ENCODE measurements at places on chromosomes 3 and 15.

- DNase-seq: no peak
Measured at GRCh38 chr3:23435318-23435717, 232.2 kb downstream of the UBE2E2 start.

DNA sequence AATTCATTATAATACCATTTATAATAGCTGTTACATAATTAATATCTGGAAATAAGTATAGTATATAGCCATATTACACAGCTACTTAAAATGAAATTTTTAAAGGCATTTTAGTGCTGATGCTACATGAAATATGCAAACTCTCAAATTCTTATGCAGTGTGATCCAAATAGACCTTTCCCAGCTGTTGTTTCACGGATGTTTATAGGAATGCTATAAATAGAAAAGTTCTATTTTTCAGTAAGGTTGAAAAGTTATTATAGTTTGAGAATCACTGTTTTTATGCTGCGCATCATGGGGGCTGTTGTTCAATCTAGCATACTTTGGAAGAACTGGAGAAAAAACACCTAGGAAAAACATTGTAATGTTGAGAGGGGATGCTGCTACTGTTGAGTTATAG, 147.7 kb upstream of the TRIM42 start:
- no peak for DNase-seq

GRCh38 chr3:48466386-48467109, 20.0 kb downstream of the ATRIP start:
- peak; percentile 16 for DNase-seq

GRCh38 chr3:114566767-114567166, 272.9 kb downstream of the TIGIT start:
- no peak for DNase-seq

DNA sequence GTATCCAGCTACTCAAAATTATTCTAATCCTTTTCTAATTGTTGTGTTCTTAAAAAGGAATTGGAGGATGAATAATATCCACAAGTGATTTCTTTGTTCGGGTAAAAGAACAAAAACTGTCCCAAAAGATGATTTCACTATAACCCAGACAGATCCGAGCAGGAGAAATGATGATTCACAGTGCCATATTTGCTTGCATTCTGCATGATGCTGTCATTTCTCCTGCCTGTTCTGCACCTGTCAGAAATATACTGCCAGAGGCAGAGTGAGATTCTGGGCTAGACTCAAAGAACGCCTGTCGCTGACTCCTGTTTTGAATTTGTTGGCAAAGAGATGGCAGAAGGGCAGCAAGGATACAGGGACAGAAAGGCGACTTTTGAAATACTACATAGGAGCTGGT, 34.7 kb upstream of the SLC24A5 start:
- DNase-seq: no peak

GRCh38 chr15:100005715-100006114, 272.5 kb upstream of the LYSMD4 start:
- DNase-seq: no peak

DNA sequence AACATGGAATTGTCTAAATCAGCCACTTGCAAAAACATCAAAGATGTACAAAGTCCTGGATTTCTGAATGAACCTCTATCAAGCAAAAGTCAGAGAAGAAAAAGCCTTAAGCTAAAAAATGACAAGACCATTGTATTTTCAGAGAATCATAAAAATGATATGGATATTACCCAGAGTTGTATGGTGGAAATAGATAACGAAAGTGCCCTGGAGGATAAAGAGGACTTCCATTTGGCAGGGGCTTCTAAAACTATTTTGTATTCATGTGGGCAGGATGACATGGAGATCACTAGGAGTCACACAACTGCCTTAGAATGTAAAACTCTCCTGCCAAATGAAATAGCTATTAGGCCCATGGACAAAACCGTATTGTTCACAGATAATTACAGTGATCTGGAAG, 29.3 kb downstream of the KNL1 start:
- no peak for DNase-seq

- DNase-seq: peak; percentile 6
Measured at GRCh38 chr15:80480171-80480811, 76.1 kb downstream of the ARNT2 start.

DNA sequence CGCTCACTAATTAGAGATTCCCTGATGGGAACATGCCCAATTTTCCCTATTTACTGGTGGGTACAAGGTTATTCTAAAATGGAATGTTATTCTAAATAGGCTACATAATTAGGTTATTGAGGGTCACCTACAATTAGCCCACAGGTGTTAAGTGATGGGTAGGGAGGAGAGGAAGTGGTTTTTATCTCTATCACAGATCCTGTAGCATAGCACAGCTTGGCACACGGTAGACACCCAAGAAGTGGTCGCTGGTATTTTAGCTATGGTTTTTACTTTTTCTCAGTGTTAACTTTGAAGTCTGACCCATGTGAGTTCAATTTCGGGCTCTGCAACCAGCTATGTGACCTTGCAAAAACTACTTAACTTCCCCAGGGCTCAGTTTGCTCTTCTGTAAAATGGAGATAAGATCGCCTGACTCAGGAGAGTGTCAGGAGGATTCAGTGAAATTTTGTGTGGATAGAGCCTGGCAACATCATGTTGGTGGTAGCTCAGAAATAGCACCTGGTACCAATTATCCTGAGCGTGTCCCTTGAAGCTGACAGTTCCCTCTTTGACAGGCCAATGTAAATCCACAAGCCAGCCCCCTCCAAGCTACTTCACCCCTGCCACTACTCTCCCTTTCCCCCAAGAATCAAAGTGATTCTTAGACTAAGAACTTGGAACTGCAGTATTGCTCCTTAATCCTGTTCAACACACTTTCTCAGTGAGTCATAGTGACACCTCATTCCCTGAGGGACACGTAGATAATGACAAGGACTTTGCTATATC, 8.7 kb upstream of the LMCD1 start:
- peak; percentile 58 for DNase-seq

GRCh38 chr3:160400030-160400701, 716 bp downstream of the SMC4 start:
- DNase-seq: peak; percentile 43

- peak; percentile 15 for DNase-seq
Measured at GRCh38 chr3:50503504-50504342, at the start of gene CACNA2D2. Gene CACNA2D2 (minus strand): TSS chr3:50503634. CDS start chr3:50503423, 211 bp downstream.

DNA sequence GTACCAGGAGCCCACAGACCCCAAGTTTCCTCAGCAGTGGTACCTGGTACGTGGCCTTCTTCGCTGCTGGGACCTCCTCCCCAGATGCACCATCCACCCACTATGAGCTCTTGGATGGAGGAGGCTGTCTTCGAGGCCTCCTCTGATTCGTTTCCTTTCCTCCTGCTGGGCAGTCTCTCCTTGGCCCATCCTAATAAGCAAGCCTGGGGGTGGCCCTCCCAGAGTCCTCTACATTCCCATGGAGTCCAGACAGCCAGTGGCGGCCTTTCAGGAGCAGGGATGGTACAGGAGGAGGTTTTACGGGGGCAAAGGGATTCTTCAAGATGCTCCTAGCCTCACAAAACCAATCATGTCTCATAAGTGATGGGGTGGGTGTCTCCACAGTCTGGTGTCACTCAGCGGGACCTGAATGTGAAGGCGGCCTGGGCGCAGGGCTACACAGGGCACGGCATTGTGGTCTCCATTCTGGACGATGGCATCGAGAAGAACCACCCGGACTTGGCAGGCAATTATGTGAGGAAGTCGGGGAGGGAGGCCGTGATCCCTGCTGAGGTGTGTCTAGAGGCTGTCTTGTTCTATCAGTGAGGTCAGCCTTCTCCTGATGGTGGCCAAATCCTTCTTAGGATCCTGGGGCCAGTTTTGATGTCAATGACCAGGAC, 7.7 kb upstream of the FES start:
- DNase-seq: no peak

- peak; percentile 55 for DNase-seq
Measured at GRCh38 chr15:39247574-39247973, 333.3 kb upstream of the THBS1 start.

- DNase-seq: peak; percentile 84
Measured at GRCh38 chr15:62758126-62758951, 284.2 kb upstream of the TPM1 start.

- DNase-seq: peak; percentile 99
Measured at GRCh38 chr3:157785102-157785826, 282.0 kb upstream of the VEPH1 start.

DNA sequence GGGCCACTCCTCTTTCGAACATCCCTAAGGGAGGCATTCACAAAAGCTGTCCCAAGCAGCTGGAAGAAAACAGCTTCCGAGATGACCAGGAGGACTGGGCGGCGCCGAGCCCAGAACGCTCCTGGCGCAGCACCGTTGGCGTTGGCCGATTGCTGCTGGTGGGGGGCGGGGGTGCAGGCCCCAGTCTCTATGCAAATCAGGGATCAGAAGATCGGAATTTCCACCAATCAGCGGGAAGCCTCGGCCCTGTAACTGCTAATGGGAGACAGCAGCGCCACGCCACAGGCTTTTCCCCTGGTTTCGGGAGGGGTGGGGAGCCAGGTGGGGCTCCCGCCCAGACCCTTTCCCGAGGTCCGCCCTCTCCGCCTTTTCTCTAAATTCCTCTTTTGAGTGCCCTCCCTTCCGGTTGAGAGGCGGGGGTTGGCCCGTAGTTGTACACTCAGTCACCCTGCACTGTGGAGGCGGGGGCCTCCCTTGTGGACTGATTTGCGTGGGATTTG, 27.0 kb downstream of the HMCES start:
- peak; percentile 82 for DNase-seq

DNA sequence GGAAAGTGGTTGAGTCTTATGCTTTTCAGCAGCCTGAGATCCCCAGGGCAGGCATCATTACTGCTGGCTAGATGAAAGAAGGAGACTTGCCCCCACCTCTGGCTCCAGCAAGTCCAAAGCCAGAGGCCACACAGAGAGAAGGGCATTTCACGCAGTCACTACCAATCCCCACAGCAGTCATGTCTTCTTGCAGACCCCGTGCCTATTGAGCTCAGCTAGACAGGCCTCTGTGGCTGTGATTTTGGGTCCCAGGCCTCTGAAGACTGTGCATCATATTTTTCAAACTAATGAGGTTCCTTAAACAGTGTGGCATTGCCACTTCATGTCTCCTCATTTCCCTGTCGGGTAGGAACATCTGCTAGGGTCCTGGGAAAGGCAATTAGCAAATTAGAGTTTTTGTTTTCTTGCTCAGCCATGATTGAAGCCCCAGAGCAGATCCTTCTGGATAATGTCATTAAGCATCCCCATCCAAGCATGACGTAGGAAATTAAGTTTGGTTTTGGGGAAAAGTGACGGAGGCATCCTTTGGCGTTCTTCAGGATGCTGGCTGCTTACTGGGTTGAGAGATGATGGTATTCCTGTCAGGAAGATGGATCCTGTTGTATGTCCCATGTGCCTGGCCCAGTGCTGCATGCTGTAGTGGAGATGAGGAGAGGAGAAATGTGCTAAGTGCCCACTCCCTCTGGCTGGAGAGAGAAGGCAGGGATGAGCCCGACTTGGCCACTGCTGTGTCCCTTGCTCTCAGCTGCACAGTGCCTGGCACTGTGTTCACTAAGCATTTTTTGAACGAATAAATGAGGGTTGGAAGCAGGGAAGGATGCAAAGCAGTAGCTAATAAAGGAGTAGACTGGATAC, 7.0 kb downstream of the SPSB4 start:
- DNase-seq: no peak

DNA sequence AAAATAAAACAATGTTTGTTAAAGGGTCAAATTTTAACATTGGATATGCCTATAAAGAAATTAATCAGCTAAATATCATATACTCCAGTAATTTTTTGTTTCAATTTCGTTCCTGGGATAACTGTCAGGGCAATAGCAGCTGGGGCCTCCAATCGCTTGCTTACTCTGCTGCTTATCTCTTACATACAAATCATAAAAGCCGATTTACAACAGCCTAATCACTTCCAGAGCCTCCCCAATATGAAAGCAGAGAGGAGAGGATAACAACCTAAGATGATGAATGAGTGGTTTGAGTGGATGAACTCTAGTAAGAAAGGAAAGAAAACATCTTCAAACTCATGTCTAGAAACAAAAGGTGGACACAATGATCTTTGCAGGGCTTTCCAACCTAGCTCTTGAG, 80.7 kb upstream of the PSMD6 start:
- no peak for DNase-seq

DNA sequence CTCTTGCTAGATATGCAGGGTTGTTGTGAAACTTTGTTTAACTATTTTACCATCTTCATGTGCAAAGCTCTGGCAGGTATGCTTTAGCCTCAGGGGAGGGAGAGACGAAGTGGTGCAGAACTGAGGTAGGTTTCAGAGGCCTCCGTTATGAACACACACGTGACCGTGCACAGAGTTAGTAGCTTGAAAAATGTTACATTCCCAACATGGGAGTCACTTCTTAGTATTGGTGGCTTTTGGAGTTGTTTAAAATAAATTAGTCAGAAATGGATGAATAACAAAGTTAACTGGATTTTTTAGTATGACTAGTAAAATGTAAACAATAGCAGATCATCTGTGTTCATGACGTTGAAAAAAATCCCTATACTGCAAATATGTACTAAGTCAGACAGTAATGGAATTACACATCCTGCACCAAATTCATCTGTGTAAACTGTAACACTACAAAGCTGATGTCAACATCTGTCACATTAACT, 279.6 kb downstream of the KLF13 start:
- DNase-seq: peak; percentile 89

- no peak for DNase-seq
Measured at GRCh38 chr15:33152502-33153109, 41.9 kb downstream of the FMN1 start.

DNA sequence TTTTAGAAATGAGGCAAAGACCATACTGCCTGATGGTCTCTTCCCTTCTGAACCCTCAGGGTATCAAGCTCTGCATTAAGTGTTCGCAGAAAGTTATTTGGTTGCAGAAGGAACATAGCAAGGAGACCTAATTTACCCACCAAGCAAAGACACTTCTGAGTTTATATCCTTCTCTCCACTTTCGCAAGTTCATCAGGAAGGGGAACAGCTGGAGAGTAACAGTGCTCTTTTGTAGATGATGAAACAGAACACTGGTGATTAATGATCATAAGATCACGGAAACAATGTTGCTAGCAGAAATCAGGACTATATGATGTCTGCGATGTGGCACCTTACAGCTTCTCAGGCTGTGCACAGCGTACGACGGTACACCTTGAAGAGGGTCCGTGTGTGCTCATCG, 62.1 kb downstream of the NCEH1 start:
- no peak for DNase-seq

- peak; percentile 10 for DNase-seq
Measured at GRCh38 chr3:22475665-22476240, 724.7 kb upstream of the ZNF385D start.

DNA sequence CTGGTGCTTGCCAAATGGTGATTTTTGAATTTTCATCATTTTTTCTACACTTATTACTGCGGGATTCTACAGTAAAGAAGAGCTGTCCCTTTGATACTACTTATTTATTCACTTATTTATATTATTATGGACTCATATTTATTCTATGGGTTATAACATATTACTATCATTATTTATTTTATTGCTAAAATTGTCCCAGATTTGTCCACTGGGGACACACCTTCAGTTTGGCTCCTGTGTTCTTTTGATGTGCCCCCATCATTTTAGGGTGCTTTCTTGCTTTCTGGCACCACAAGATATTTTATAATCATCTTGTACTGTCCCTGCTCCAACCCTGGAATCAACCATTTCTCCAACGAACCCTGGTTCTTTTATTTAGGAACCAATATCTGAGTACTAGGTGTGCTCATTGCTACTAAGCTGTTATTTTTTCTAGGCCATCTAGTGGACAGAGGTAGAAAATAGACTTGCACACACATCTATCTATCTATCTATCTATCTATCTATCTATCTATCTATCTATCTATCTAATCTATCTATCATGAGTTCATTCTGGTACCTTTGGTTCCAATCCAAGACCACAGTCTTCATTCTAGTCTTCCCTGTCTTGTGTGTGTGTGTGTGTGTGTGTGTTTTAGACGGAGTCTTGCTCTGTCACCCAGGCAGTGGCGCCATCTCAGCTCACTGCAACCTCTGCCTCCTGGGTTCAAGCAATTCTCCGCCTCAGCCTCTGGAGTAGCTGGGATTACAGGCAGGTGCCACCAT, 16.0 kb downstream of the SLC22A14 start:
- peak; percentile 45 for DNase-seq

Data from ELR (cell line).